ENCODE measurements at places on chromosomes 13 and 19. TPM values are rescaled to one million over a fixed set of nuclear protein-coding genes. Genes with fewer than 3 reads are reported as not detected.

PCSK4 gene
- 1.2 TPM for total RNA-seq

RHPN2 gene
- total RNA-seq: 8.3 TPM

FBXL12 gene
- 19.4 TPM for total RNA-seq

NLRP5 gene
- not detected for total RNA-seq

OR7D2 gene
- not detected for total RNA-seq

IZUMO2 gene
- not detected for total RNA-seq

RNF6 gene
- 59.1 TPM for total RNA-seq

UQCRFS1 gene
- total RNA-seq: 20.5 TPM

COX7A1 gene
- 14.8 TPM for total RNA-seq

SIAH3 gene
- total RNA-seq: not detected

THSD8 gene
- not detected for total RNA-seq

PLIN4 gene
- total RNA-seq: not detected
